ENCODE measurements at places on chromosomes 4 and X.

GRCh38 chr4:123417813-123418212 lies 21.2 kb downstream of the SPRY1 start:
- DNase-seq: no peak

GRCh38 chr4:159070742-159071141 lies 32.1 kb upstream of the RAPGEF2 start:
- no peak for DNase-seq

- no peak for DNase-seq
These were observed 76.2 kb upstream of the CD99 start for GRCh38 chrX:2614911-2615310.

- no peak for DNase-seq
These were observed 52.0 kb upstream of the ATOH1 start for GRCh38 chr4:93776386-93777080.
